ENCODE measurements at places on chromosomes 7 and 10.

GRCh38 chr7:99679032-99679399, 780 bp downstream of the CYP3A5 start:
- no peak for DNase-seq

DNA sequence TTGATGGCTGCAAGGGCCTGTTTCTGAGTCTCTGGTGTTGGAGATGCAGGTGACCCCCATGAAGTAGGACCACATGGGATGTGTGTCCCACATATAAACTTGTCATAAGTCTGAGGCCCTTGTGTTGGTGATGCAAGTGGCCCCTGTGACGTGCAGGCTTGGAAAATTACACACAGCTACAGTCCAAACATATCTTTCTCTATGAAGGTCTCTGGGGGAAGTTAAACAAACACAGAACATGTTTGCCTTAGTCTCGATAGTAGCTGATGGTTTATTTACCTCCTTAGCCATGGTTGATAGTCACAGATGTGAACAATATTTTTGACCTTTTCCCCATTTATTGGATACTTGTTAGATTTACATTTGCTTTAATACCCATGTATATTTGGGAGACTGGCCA, 64.7 kb downstream of the ADCY1 start:
- no peak for DNase-seq

GRCh38 chr7:48296966-48297365, 125.7 kb downstream of the ABCA13 start:
- DNase-seq: no peak

GRCh38 chr10:62843600-62843999, 27.4 kb upstream of the EGR2 start:
- no peak for DNase-seq

DNA sequence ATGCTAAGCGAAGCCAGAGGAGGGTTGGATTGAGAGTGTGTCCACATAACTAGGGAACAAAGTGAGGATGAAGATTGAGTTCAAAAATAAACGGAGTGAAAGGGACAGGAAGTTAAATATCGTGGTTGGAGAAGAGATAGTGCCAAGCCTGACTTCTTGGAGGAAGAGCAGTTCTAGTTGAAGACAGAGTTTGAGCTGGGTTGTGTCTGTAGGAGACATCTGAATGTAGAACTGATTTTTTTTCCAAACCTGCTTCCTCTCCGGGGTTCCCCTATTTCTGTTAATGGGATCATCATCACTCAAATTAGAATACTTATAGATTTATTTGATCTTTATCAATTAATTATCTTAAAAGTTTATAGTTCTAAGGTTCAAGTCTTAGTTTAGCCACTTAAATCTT, 35.6 kb downstream of the SP4 start:
- DNase-seq: no peak

Measured in HAP-1 (cell line).